ENCODE measurements at places on chromosomes 2 and 18. TPM values are rescaled to one million over a fixed set of nuclear protein-coding genes. Genes with fewer than 3 reads are reported as not detected.

DNA sequence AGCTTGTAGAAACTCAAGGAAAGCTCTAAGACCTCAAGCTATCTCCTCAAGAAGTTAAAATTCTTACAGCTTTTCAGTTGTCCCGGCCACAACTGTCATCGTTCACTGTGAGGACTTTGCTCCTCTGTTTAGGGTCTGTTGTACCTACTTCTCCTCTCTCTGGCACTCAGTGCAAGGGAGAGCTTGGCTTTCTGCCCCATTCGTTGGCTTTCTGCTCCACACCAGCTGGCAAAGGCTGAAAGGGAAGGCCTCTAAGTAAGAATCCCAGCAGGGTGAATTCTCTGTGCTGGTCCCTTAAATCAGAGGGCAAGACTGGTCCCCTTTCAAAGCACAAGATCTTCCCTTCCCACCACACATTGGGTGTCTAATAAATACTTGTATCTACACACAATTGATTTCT lies 17.3 kb downstream of the ZBTB7C start:
- H3K27ac ChIP-seq = no peak overlapping the region
- no peaks in the 10 kb centered on the region for H3K27me3 ChIP-seq
- no peak for DNase-seq
- H3K36me3 ChIP-seq = no peaks in the 10 kb centered on the region
- H3K4me1 ChIP-seq = no peaks in the 10 kb centered on the region
- no peak overlapping the region for H3K4me3 ChIP-seq

DNA sequence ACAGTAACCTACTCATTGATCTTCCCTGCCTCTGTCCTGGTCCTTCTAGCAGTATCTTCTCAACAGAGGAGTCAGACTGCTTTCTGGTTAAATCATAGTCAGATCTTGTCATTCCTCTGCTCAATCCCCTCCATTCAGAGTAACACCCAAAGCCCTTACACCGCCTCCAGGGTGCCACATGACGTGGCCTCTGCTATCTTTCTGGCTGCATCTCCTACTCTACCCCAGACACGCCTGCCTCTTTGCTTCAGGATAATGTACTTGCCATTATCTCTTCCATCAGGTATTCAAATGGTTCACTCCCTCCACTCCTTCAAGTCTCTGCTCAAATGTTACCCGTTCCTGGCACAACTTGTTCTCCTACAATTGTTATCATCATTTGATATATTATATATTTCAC lies 36.3 kb upstream of the ACVR2A start:
- no peaks in the 10 kb centered on the region for H3K36me3 ChIP-seq
- H3K27ac ChIP-seq = no peak overlapping the region
- DNase-seq = no peak
- H3K4me1 ChIP-seq = no peaks in the 10 kb centered on the region
- no peaks in the 10 kb centered on the region for H3K27me3 ChIP-seq

Gene MSTN
- 0.38 TPM for total RNA-seq

Gene SDC1
- 266 TPM for total RNA-seq

Gene HOXD4
- total RNA-seq = 27.8 TPM

Measured in kidney (tissue), 22 donors.